ENCODE measurements at places on chromosomes 11 and 22.

GRCh38 chr11:115607621-115608221, 103.5 kb upstream of the CADM1 start:
- DNase-seq, result no peak

DNA sequence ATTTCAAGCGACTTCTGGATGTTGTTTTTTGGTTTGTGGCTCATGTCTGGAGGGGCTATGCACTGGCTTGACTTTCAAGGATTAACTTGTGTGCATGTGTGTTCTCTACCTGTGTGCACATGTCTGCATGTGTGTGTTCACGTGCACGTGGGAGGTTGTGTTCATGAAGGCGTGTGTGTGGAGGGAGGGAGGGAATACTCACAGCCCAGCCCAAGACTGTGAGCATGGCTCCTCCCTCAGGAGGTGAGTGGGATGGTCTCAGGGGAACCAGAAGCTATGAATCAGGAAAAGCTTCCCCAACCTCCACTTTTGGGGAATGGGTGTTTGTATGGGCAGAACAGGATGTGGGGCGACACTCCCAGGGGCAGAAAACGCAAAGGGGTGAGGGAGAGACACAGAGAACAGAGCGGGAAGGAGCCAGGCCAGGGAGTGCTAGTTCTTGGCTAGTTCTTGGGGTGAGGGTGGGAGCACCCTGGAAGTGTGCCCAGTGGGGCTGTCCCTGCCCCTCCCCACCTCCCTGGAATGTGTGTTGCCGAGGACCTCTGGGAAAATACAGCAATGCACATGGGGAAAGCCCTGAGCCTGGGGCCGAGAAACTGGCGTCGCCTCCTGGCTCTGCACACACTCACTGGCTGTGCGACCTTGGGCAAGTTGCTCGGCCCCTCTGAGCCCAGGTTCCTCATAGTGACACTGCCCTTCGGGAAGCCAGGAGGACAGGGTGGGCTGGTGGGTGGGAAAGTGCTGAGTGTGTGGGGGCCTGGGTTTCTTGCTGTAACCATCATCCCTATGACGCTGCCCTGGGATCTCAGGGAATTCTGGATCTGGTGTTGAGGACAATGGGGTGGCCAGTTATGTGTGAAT, 16.9 kb upstream of the ALX4 start:
- DNase-seq, result no peak

DNA sequence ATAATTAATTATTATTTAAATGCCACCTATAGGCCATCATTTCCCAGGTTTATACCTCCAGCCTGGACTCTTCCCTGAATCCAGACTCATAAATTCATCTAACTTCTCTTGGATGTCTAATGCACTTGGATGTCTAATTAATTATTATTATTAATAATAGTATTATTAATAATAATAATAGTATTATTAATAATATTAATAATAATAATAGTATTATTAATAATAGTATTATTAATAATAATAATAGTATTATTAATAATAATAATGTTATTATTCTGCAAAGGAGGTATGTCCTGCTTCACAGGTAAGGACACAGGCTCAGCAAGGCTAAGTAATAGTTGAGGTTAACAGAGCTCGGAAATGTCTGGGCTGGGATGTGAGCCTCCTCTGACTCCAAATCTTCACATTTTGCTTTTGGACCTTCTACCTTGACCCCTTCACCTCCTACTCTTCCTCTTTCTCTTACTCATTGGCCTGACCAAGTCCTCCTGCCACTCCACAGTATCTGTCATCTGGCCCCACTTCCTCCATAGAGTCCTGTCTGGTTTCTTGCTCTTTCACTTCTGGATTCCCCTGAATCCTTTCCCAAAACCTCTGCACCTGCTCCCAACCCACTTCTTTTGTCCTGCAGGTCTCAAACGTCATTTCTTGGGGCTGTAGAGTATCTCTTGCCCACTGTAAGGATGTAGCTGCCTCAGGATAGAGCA, 8.0 kb downstream of the RIBC2 start:
- no peak for DNase-seq

DNA sequence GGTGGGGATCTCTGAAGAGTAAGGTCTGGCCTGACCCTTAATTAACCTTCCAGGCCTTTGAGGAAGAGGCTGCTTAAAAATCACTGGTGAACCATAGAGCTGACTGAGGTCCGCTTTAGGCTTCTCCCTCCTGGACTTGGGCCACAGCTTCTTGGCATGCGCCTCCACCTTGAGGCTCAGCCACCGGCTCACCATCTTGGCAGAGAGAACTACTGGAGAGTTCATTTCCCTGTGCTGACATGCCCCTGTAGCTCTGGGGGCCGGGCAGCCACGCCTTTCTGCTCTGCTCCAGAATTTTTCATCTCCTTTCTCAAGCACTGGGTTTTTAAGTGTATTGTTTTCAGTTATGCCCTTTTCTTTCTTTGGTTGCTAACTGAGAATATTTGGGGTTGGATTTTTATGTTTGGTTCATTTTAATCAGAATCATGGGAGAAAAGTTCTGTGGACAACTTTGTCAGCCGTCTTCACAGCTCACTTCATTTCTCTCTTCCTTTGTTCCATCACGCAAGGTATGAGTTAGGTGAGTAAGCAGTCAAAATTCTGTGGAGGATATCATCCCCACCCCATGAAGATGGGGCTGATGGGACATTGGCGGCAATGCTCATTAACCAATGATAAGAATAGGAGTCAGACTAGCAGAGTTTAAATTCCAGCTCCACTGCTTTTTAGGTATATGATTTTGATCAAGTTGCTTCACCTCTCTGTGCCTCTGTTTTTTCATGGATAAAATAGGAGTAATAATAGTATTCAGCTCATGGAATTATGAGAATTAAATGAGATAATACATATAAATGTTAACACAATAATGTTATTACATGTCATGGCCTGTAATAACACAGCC, 103.9 kb downstream of the DBX1 start:
- DNase-seq, result no peak

- no peak for DNase-seq
Observed at GRCh38 chr11:113202431-113202830, 112.0 kb upstream of the TTC12 start.

DNA sequence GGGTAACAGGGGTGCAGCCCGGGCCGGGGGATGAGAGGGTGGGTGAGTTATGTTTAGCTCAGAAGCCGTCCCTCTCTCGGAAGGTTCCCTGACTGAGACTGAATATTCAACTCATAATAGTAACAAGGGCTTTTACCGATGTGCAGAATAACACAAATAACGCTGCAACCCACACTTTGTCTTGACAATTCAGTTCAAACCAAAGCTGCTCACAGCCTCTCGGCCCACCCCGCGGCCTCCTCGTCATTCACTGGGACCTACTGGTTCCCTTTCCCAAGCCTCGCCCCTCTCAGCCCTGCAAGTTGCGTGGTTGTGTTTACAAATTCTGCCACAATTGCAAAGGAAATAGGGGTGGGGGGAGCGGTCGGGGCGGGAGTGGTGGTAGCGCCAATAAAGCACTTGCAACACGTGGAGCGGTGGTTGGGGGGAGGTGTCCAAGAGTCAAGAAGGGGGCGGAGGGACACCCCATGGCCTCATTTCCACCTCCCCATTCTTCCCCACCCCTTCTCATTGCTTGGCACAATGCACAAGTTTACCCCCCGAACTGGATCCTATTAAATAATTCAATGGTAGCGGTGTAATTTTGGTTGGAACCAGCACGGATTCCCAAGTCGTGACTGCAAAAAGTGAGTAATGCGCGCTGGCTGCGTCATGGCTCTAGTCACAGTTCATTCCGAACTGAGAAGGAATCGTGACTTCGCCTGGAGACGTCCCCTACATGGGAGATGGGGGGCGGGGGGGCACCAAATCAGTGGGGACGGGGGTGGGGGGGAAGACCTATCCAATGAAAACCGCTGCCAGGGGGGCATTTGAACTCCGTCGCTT, 102.0 kb upstream of the HSD17B12 start:
- no peak for DNase-seq

GRCh38 chr22:43852573-43853327, 9.6 kb downstream of the SULT4A1 start:
- DNase-seq, result no peak

GRCh38 chr11:20610825-20611224, 11.4 kb downstream of the SLC6A5 start:
- no peak for DNase-seq

- no peak for DNase-seq
Observed at GRCh38 chr22:40183029-40183581, 5.4 kb downstream of the TNRC6B start.

- no peak for DNase-seq
Observed at GRCh38 chr22:49124608-49125007, 703.1 kb downstream of the BRD1 start.

GRCh38 chr11:83222499-83222898, 29.0 kb downstream of the ANKRD42 start:
- DNase-seq, result no peak

- no peak for DNase-seq
Observed at GRCh38 chr11:65487467-65488272, 11.2 kb upstream of the MALAT1 start.

GRCh38 chr11:101786916-101787315, 127.9 kb upstream of the CEP126 start:
- DNase-seq, result no peak

DNA sequence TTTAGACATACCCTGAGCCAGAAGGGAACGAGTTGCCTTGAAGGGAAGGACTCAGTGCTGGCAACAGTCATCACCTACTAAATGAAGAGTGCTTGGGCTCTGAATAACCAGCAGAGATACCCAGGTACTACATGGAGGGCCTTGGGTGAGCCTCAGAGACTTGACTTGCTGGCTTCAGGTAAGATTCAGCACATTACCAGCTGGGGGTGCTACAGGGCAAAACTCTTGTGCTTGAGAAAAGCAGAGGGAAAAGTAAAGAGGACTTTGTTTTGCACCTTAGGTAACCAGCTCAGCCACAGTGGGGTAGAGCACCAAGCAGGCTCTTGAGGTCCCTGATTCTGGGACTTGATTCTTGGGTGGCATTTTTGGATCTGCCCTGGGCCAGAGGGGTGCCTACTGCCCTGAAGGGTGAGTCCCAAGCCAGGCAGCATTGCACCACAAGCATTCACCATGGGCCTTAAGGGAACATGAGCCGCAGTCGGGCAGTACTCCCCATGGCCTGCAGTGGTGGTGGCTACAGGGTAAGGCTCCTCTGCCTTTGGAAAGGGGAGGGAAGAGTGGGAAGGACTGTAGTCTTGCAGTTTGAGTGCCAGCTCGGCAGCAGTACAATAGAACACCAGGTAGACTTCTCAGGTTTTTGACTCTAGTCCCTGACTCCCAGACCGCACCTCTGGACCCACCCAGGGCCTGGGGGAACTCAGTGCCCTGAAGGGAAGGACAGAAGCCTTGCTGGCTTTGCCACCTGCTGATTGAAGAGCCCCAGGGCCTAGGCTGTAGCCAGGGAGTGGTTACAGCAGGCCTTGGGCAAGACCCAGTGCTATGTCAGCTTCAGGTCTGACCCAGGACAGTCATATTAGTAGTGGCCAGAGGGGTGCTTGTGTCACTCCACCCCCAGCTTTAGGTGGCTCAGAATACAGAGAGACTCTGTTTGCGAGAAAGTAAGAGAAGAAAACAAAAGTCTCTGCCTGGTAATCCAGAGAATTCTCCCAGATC, 22.7 kb upstream of the PLEKHA7 start:
- no peak for DNase-seq

GRCh38 chr11:119706029-119706428, 23.0 kb downstream of the NECTIN1 start:
- DNase-seq, result no peak

GRCh38 chr22:37701141-37701786, 4.4 kb downstream of the TRIOBP start:
- DNase-seq, result no peak

DNA sequence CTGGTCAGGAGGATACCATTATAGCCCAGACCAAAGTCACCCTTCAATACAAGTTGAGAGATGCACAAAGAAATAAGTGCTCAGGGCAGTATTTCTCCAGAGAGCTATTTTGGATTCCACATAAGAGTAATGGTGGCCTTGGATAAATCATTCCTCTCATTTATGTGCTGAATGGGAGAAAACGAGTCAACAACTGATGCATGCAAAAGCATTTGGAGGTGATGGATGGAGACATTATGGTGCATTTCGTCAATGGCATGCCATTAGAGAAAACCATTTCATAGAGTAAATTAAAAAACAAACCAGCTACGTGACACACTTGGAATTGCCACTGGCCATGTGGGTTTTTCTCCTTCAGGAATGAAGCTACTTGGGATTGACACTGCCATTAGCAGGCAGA, 81.2 kb downstream of the ARL14EP start:
- no peak for DNase-seq

DNA sequence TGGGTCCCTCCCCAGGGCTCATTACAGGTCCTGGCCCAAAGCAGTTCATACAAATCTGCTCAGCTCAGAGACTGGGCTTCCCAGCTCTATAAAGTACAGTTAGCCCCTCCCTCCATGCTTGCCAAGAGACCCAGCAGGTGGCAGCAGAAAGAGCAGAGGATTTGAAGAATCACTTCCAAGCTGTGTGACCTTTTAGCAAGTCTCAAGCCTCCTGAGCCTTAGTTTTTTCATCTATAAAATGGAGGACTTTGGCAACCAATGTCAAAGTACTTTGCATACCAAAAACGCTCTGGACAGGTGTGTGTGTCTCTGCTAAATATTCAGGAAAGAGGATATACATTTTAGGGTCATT, 26.6 kb downstream of the RELT start:
- no peak for DNase-seq

All from stimulated activated CD4-positive, alpha-beta T cell treated with anti-CD3 and anti-CD28 coated beads, Interleukin-1b, Interleukin-23, amount 100 ng/mL, for 4 hours (primary cell).